ENCODE measurements at places on chromosomes 4 and X. TPM values are rescaled to one million over a fixed set of nuclear protein-coding genes. Genes with fewer than 3 reads are reported as not detected.

Gene TEX13B
- total RNA-seq = not detected

Gene KLHL13
- 0.19 TPM for total RNA-seq

- DNase-seq = no peak
- H3K36me3 ChIP-seq = peaks cover 34% of the 10 kb centered on the region
- H3K27me3 ChIP-seq = no peaks in the 10 kb centered on the region
These were observed 100.5 kb downstream of the TMEM131L start for GRCh38 chr4:153566631-153567150.

GRCh38 chr4:89212666-89213381 lies 94.8 kb downstream of the GPRIN3 start:
- no peaks in the 10 kb centered on the region for H3K36me3 ChIP-seq
- no peak for DNase-seq
- H3K27ac ChIP-seq = no peak overlapping the region
- H3K27me3 ChIP-seq = peaks cover 14% of the 10 kb centered on the region
- no peaks in the 10 kb centered on the region for H3K4me1 ChIP-seq
- H3K4me3 ChIP-seq = no peak overlapping the region

- peaks cover 6% of the 10 kb centered on the region for H3K36me3 ChIP-seq
- no peak overlapping the region for H3K27ac ChIP-seq
- peaks cover 5% of the 10 kb centered on the region for H3K27me3 ChIP-seq
- no peak for DNase-seq
- H3K4me3 ChIP-seq = no peak overlapping the region
- peaks cover 10% of the 10 kb centered on the region for H3K4me1 ChIP-seq
These were observed 5.7 kb upstream of the DGAT2L6 start for GRCh38 chrX:70171624-70172023.

All from activated CD4-positive, alpha-beta T cell treated with anti-CD3 and anti-CD28 coated beads, Interleukin-2, amount 10 ng/mL, durations not matched to agents 24 days and 14 days (primary cell).